Dorsolateral prefrontal cortex (tissue), 122 donors: ENCODE measurements at places on chromosomes 5 and 9.

- DNase-seq = no peak
These were observed 4.5 kb downstream of the EGR1 start for GRCh38 chr5:138469540-138470321.

DNA sequence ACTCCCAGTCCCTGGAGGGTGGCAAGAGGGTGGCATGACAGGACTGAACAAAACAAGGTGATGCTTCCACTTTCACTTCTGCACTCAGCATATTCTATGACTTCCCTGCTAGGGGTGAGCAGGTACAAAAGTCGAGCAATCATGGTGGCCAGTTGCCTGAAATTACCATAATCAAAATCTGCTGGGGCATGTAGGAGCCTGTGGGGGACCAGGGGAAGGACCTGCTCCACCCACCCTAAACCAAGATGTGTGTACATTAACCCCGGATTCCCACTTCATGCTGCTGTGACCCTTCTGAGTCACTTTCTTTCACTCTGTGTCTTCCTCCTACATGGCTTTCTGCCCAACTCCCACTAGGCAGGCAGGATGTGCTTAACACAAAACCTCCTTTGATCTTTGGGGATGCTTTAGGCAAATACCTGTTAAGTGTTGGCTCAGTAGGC lies 73.3 kb upstream of the PHF24 start:
- no peak for DNase-seq

- no peak for DNase-seq
These were observed 28.8 kb downstream of the SLC25A25 start for GRCh38 chr9:128096616-128097536.

DNA sequence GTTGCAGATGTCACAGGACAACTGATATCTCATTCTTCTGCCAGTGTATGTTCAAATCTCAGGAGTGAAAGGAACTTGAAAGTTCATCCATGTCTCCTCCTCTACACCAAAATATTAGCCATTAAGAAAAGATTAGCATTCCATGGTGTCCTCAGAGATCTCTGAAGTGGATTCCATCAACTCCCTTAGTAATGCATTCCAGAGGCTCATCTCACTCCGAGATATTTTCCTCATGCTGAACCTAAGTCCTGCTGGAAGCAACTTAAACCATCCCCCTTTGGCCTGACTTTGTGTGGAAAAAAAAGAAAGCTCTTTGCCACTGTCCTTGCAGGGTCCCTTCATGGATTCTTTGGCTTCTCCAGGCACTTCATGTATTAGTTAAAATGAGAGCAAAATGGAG lies 155.7 kb upstream of the ZNF462 start:
- DNase-seq = no peak

- DNase-seq = no peak
These were observed 10.4 kb downstream of the BASP1 start for GRCh38 chr5:17227868-17228267.

DNA sequence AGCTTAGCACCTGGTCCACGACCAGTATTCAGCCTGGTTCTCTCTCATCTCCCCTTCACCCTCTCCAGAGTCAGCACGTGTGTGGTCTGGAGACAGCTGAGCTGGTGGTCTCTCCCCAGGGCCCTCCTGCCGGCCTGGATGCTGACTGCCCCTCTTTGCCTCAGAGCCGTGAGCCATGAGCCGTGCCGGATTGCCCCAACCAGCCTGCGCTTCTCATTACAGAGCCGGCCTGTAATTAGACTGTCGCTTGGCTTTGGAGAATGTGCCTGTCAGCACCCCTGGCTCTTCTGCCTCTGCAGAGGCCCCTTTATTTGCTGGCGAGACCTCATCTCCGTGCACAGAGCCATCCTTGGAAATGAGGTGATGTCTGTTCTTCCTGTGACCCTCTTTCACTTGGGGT lies 118.7 kb upstream of the BOD1 start:
- DNase-seq = no peak

GRCh38 chr9:123174887-123175518 lies 93.4 kb downstream of the STRBP start:
- DNase-seq = no peak

- DNase-seq = no peak
These were observed 160.9 kb downstream of the SH3GL2 start for GRCh38 chr9:17739736-17740135.

- DNase-seq = no peak
These were observed 368.0 kb upstream of the SEMA6A start for GRCh38 chr5:116942622-116943021.

GRCh38 chr5:58258984-58259684 lies 200.8 kb downstream of the PLK2 start:
- DNase-seq = no peak

- DNase-seq = no peak
These were observed 6.5 kb downstream of the LRRC26 start for GRCh38 chr9:137163365-137163715.

GRCh38 chr5:143554187-143554717 lies 150.8 kb upstream of the NR3C1 start:
- DNase-seq = no peak

DNA sequence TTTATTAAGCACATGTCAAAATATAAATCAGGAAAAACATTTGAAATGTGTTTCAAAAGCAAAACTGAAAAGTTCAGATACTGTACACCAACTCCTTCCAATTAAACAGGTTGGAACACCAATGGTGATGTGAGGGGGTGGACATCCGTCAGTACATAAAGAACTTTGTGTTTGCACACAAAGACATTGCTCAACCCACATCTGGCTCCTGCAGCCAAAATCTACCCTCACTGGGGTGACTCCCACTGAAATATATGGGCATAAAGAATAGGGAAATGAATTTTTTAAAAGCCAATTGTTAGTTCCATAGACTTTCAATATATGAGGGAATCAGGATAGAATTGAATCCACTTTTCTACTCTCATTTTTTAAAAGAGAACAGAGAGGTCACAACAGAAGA lies 63.9 kb downstream of the MEGF9 start:
- no peak for DNase-seq

DNA sequence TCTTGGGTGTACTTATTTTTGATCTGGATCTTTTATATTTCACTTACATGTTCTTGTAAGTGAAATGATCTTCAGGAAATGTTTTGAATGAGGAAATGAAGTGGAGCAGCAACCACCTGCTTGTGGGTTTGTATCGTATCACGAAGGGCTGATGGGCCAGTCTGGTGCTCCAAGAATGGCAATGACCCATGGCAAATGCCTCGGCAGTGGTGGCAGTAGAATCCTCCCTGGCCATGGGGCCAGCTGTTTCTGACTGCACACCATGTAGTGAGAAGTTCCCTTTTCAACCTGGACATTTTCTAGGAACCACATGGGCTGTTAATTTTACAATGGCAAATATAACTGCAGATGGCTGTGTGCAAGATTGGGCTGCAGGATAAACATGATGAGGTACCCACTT lies 29.9 kb downstream of the MAT2B start:
- DNase-seq = no peak

GRCh38 chr5:150066436-150066835 lies 19.9 kb downstream of the CSF1R start:
- no peak for DNase-seq

GRCh38 chr5:177501874-177502678 lies 4.7 kb upstream of the PDLIM7 start:
- no peak for DNase-seq

DNA sequence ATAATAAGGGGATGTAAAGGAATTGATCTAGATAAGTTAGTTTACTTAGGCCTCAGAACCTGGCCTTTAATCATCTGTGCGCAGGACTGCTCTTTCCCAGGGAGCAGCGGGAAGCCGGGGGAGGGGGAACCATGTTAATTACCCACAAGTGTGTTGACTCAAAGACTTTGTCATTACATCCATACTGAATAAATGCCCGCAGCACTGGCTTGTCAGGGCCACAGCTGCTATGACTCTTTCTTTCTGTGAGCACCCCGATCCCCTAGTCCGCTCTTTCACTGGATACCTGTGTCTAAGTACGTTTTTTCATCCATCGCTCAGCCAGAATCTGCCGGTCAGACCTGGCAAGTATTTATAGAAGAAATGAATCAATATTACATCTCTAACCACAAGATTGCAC lies 249.3 kb upstream of the DMRT1 start:
- DNase-seq = no peak

DNA sequence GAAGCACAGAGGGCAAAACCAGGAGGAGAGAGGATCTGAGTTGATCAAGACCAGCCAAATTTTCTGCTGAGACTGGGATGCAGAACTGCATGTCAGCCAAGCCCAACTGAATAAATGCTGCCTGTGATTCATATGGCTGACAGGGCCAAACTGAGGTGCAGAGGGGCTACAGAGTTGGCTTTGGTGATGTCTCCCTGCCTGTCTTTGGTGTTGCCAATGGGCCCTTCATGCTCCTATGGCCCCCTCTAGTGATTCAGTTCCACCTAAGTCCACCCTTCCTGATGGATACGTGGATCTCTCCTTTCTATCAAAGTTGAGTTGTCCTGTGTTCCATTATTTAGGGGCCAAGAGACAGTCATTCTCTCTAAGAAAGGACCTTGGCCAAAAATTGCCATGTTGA lies 163.6 kb upstream of the TLE4 start:
- no peak for DNase-seq

GRCh38 chr5:400282-401145 lies 42.5 kb upstream of the EXOC3 start:
- peak; percentile 10 for DNase-seq

- no peak for DNase-seq
These were observed 72.5 kb upstream of the RXRA start for GRCh38 chr9:134253606-134254205.

DNA sequence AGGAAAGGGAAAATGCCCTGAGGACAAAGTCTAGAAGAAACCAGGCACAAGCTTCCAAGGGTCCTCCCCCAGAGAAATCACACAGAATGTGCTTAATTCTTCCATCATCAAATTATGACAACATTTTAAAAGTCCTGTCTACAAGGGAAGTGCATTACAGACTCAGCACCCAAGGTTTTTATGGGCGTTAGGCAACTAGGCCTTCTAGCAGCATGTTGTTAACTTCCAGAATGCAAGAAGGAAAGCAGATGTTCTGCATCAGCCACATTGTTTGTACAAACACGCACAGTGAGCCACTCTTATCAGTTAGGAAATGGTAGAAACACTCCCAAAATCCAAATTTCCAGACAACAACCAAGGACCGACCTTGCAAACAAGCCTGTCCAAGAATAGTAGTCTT lies 26.5 kb downstream of the SMC5 start:
- DNase-seq = no peak

- DNase-seq = no peak
These were observed 80.2 kb downstream of the NTNG2 start for GRCh38 chr9:132241840-132242620.
